Stimulated activated CD4-positive, alpha-beta T cell treated with anti-CD3 and anti-CD28 coated beads, Interleukin-1b, Interleukin-23, amount 100 ng/mL, for 4 hours (primary cell): ENCODE measurements at places on chromosomes 5 and 9.
A peak's percentile ranks its signal among the peaks of the same experiment; 100 is the strongest.

GRCh38 chr5:75677607-75678006 lies 39.6 kb downstream of the POC5 start:
- no peak for DNase-seq

DNA sequence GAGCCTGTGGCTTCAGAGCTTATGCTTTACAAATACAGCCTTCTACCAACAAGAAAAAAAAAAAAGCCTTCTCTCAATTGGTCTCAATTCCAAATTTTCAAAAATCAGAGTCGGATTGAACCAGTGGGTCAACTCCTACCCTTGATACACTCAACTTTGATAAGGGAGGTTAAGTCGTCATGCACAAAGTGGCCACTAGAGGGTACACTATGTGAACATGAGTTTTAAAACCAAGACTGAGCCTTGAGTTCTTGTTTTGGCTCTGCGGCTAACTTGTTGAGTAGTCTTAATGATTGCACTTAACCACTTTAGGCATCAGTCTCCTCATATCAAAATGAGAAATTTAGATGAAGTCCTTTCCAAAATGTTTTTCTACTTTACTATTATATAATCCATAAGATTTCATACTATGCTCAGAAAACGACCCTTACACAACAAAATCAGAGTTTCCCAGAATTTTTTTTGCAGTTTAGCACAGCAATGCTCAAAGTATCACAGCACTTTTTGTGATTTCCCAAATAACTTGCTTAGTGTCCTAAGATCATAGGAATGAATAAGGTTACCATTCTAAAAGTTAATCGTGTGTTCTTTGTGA lies 92.9 kb upstream of the MTAP start:
- DNase-seq, result peak; percentile 33

- DNase-seq, result no peak
These were observed 62.8 kb upstream of the WWC1 start for GRCh38 chr5:168228668-168229067.

- no peak for DNase-seq
These were observed 130.1 kb upstream of the OSMR start for GRCh38 chr5:38715696-38716095.

GRCh38 chr9:102456562-102456961 lies 538.6 kb upstream of the CYLC2 start:
- no peak for DNase-seq
